Left kidney (tissue), 8 donors: ENCODE measurements at places on chromosomes 1 and 21.

DNA sequence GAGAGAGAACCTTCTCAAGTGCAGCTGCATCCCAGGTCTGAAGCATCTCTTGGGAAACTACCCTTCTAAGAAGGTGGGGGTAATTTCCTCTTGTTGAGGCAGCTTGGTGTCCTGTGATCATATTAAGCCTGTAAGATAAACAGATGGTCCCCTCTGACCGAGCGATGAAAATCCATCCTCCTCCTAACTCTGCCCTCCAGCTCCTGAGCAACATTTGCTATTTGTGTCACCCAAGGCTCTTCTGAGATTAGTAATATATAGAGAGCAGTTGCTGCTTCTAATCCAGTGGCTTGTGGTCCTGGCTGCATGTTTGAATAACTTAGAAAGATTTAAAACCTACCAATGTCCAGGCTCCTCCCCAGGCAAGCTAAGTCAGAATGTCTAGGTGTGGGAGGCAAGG lies 123.7 kb downstream of the DISC1 start:
- DNase-seq = no peak

GRCh38 chr1:47367651-47368050 lies 34.1 kb downstream of the CMPK1 start:
- DNase-seq = no peak

DNA sequence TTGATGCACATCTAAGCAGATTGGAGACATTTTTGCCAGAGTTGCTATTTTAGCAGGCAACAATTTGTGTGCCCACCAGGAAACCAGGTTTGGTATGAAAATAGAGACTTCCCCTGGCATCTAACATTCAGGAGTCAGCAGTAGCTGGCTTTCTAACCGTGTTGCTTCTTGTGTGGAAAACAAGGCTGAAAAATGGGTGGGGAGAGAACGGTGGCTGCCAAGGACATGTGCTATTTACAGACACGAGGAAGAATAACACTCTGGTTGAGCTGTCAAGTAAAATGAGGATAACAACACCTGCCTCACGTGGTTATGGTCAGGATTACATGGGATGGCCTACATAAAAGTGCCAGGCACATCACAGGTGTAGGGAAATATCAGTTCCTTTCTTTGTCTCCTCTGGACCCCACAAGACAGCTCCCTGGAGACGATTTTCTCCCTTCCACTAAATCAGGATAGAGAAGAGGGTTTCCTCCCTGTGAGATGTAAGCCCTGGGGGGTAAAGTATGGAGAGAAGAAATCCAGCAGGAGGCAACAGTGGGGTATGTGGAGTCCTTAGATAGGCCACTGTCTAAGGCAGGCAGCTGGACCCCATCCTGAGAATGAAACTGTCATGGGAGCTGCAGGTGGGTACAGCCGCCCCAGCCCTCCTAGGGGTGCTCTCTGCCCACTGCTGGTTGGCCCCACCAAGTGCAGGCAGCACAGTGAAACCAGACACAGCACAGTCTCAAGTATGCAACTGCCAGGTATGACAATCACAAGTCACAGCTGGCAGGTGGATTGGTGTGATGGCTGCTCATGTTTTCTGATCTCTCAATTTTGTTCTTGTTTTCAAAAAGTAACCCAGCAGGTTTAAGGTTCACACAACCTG lies 80.3 kb downstream of the TENT5C start:
- DNase-seq = no peak

- no peak for DNase-seq
Observed at GRCh38 chr1:29179641-29180184, 2.0 kb downstream of the SRSF4 start.

DNA sequence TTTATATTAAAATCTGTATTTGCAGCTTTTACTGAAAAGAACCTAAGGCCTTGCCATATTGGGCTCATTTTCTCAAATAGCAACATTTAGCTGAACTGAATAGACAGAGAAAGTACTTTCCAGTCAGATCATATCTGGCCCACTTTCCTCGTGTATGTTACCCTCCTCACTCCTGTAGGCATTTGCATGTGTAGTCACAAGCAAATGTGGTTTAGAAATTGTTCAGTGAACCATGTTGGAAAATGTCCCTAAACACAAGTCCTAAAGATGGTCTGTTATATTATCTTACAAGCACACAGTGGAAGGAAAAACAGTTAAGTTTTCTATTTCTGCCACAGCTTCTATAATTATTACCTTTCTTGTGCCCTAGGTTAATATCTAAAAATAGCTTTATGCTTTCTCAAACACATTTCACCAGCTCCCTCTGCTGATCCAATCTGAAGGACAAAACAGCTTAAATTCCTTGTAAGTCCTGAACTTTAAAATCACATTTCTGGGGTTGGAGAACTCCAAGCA lies 606 bp upstream of the FMO4 start:
- DNase-seq = no peak

GRCh38 chr1:159469921-159470533 lies 30.5 kb downstream of the OR10J1 start:
- DNase-seq = peak; percentile 3
